Activated CD8-positive, alpha-beta memory T cell treated with anti-CD3 and anti-CD28 coated beads, Interleukin-2, amount 50 U/mL, for 48 hours (primary cell): ENCODE measurements at places on chromosomes 12 and 14.

GRCh38 chr12:90008277-90008676, 299.6 kb upstream of the ATP2B1 start:
- no peak for DNase-seq

DNA sequence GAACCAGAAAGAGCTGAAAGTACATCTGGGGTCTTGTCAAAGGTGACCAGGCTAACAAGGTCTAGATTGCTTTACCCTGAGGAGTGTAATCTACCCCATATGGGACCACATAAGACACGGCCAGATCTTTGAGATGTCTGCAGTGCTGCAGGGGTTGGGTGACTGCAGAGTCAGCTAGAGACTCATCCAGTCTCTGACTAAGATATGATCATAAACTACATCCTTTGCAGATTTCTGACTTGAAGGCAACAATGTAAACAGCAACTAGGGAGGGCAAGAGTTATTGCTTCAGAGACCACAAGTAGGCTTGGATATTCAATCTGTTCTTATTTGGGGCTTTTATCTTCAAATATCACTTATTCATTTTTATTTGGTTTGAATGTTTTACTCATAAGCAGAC, 1080.5 kb upstream of the FOXG1 start:
- DNase-seq = no peak

DNA sequence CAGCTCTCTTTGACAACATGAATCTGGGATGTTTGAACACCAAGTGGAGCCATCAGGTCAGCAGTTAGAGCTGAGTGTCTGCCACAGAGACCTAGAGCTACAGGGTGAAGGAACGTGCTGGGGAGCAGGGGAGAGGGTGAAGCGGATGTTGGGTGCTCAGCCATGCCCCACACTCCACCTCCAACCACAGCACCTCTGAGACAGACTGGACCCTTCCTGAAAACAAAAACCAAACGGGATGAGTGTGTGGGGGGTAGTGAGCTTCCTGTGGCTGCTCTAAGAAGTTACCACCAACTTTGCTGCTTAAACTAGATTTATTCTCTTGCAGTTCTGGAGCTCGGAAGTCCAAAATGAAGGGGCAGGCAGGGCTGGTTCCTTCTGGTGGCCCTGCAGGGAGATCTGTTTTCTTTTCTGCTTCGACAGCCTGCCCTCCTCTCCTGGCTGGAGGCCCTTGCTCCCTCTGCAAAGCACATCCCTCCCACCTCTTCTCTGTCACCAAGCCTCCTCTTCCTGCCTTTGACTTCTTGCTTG, 5.6 kb upstream of the GOLGA3 start:
- no peak for DNase-seq

GRCh38 chr14:91111443-91111842, 2.4 kb upstream of the DGLUCY start:
- DNase-seq = no peak

DNA sequence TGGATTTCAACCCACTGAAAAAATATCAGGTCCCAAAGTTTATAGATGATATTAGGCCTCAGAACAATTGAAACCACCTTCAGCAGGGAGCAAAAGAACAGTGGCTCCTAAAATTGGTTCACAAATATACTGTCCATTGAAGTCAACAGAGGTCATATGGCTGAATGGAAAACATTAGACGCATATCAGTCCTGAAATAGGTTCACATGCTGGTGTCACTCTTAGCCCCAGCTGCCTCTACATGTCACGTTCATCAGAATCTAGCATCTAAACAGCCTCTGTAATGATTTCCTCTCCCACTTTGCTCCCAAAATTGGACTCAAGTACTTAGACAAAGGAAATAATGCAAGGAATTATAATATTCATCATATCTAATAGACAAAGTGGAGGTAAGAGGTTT, 8.7 kb downstream of the FLRT2 start:
- no peak for DNase-seq

DNA sequence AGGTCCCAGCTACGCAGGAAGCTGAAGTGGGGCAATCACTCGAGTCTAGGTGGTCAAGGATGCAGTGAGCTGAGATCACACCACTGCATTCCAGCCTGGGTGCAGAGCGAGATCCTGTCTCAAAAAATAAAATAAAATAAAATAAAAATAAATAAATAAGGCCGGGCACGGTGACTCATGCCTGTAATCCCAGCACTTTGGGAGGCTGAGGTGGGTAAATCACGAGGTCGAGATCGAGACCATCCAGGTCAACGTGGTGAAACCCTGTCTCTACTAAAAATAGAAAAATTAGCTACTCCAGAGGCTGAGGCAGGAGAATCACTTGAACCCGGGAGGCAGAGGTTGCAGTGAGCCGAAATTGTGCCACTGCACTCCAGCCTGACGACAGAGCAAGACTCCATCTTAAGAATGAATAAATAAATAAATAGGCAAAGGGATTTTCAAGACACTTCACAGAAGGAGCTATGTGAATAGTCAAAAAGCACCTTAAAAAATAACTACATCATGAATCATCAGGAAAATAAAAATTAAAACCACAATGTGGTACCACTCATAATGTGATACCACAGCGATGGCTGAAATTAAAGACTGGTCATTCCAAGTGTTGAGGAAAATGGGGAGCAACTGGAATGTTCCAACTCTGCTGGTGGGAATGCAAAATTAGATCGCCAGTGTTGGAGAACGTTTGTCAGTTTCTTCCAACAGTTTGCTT, 92.9 kb upstream of the TBX3 start:
- DNase-seq = no peak

GRCh38 chr12:7915661-7916403, 20.2 kb downstream of the SLC2A3 start:
- peak; percentile 75 for DNase-seq
